Endothelial cell of umbilical vein (primary cell): ENCODE measurements at places on chromosomes 4 and X. TPM values are rescaled to one million over a fixed set of nuclear protein-coding genes. Genes with fewer than 3 reads are reported as not detected.

- no peak for DNase-seq
Measured at GRCh38 chr4:47215759-47216158, 184.4 kb downstream of the GABRB1 start.

- DNase-seq, result no peak
Measured at GRCh38 chrX:53494436-53494835, 60.3 kb upstream of the HSD17B10 start.

- peak; percentile 1 for DNase-seq
Measured at GRCh38 chrX:53255738-53256191, 25.6 kb downstream of the IQSEC2 start.

The NKX1-1 gene
- total RNA-seq, result not detected in 2 replicates

The NPY5R gene
- total RNA-seq, result not detected in 2 replicates

DNA sequence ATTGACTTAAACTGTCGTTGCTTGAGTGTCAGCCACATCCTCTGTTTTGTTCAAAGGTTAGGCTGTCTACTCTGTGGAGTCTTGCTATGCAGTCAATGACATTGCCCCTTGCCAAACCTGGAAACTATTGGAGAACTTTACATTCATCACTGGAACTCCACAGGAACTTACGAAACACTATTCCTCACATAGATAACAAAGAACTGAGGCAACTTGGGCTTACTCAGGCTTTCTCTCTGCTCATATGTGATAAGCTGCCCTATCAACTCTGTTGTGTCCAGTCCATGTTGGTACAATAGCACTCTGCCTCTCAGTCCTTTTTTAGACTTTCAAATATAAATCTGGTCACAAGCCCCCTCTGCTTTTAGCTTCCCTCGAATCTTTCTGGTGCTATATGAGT, 9.4 kb downstream of the NPY5R start:
- DNase-seq, result no peak

The ADH7 gene
- not detected in 2 replicates for total RNA-seq

DNA sequence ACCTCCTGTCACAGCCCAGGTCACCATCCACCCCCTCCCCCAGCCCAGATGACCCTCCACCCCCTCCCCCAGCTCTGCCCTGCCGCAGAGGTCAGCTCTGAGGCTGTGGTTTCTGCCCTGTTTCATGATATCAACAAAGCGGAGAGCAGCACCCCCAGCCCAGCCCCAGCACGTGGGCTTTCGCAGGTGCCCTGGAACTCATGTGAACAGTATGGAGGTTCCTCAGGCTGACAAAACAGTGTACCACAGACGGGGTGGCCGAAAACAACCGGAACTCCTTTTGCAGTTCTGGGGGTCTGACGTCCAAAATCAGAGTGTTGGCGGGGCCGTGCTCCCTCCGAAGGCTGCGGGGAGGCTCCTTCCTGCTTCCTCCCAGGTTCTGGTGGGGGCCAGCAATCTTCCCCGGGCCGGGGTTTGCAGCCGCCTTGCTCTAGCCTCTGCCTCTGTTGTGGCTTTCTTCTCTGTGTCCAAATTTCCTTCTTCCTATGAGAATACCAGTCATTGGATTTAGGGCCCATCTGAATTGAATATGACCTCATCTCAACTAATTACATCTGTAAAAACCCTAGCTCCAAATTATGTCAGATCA, 7.9 kb upstream of the PSAPL1 start:
- DNase-seq, result no peak
